Lung microvascular endothelial cell (primary cell): ENCODE measurements at places on chromosomes 7 and 10. TPM values are rescaled to one million over a fixed set of nuclear protein-coding genes. Genes with fewer than 3 reads are reported as not detected.

The GNAT3 gene
- not detected in 2 replicates for total RNA-seq

- no peak for DNase-seq
Measured at GRCh38 chr7:88111954-88112471, 107.8 kb downstream of the SRI start.

DNA sequence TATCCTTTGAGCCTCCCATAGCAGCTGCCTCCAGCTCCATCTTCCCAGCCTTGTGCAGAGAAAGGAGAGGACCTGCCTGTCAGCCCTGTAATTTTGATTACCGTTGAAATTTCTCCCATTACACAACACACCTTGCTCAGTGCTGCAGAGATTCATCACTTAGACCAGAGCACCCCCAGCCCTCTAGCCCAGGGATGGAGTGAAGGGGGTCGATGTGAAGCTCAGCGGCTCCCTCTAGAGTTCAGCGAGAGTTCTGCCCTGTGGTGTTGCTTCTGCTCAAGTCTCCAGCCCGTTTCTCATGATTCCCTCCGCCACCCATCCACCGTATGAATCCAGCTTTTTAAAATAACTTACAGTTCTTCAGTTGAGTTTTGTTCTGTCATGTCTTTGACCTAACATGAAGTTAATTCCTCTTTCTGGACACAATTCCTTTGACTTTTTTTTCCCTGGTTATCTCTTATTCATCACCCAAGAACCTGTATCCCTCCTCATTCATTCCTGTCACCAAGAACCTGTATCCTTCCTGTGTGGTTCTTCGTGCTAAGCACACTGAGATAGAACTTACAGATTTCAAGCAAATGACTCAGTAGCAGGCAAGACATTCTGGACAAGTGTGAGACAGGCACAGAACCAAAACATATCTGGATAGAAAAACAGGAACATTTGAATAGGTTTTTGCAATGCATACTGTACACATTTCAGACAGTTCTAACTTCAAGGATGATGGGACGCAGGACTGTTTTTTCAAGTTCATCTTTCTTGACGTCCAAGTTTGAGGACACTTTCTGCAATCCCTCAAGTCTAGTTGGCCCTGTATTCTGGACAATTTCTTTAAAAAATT lies 35.0 kb upstream of the ZNF32 start:
- DNase-seq, result peak; percentile 26

The LIPM gene
- total RNA-seq, result not detected in 2 replicates

DNA sequence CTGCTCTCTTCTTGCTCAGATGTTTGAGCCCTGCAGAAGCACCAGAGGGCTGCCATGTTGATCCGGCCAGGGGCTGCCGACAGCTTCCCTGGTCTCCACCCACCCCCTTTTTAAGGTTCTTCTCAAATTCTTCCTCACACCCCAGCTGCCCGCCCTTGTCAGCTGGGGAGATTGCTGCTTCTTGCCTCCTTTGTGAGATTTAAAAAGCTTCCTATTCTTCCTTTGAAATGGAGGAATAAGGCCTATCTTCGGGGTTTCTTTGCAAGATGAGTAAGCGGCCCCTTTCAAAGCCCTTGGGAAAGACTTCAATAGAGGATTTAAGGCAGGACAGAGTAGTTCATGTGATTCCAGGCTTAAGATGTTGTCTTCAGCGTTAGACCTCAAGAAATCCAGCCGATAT lies 211.9 kb upstream of the SHH start:
- no peak for DNase-seq

GRCh38 chr7:103989785-103990767 lies 618 bp upstream of the RELN start:
- peak; percentile 87 for DNase-seq

GRCh38 chr7:36006636-36007229 lies 146.3 kb upstream of the EEPD1 start:
- no peak for DNase-seq

The SEMA4G gene
- total RNA-seq, result 0.65 and 0.99 TPM in 2 replicates

The IFRD1 gene
- 18.7 and 38.9 TPM in 2 replicates for total RNA-seq

The C10orf53 gene
- total RNA-seq, result not detected in 2 replicates

The PITX3 gene
- not detected in 2 replicates for total RNA-seq

GRCh38 chr10:3773460-3774017 lies 11.5 kb downstream of the KLF6 start:
- peak; percentile 80 for DNase-seq

- DNase-seq, result no peak
Measured at GRCh38 chr7:3896169-3896765, 595.2 kb downstream of the SDK1 start.

- DNase-seq, result no peak
Measured at GRCh38 chr7:46054272-46054671, 133.2 kb upstream of the IGFBP3 start.

The PPP1R3C gene
- total RNA-seq, result 0.20 and 0.44 TPM in 2 replicates

The GSTO2 gene
- total RNA-seq, result 0.65 and 0.99 TPM in 2 replicates

DNA sequence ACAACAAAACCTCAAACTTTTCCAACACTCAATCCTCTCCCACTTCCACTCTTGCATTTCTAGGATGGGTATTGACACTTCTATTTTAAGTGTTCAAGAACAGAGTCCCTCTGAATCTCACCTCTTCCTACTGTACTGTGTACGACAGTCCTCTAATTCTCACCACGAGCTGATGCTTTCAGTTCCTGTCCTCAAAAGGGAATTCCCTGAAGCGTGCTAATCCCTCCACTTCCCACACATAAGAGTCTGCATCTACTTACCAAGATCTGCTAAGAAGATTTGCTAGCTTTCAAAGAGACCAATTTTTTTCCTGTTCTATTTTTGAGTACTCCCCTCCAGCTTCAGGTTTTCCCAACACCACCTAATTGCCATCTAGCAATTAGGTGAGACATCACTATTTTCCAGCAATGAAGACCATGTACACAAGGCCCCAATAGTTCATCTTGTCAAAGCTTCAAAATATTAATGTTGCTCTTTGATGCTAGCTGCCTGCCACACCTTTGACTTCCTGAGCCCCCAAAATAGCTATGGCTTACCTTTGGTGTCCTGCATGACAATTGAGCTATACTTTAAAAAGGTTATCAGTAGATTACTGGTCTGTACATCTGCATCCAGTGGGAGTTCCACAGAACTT lies 54.4 kb downstream of the ARMH3 start:
- no peak for DNase-seq

The MUC12 gene
- not detected in 2 replicates for total RNA-seq

DNA sequence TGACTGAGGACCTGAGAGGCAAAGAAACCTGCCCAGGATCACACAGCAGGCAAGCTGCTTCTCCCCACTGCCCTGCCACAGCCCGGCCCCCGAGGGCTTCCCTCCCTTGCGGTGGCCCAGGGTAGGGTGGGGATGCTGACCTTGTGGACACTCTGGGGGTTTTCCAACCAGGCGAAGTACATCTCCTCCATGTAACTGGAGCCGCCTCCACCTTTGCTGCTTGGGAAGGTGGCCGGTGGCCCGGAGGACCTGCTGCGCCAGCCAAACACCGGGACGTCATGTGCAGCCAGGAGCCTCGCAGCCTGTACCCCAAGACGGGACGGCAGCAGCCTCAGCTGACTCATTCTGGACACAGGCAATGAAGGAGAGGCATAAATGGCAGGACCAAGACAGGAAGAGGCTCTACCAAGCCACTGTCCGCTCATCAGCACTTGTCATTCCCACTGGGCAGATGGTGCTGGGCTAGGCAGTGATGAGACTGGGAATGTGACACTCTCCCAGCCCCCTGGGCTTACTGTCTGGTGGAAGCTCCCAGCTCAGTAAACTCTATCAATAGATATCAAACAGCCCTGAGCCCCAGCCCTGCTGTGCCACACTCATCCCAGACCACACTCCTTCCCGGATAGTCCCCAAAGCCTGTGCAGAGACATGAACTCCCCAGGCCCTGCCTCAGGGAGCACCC lies 3.7 kb downstream of the OGDHL start:
- no peak for DNase-seq

The EGR2 gene
- total RNA-seq, result under 0.01 and 0.20 TPM in 2 replicates

DNA sequence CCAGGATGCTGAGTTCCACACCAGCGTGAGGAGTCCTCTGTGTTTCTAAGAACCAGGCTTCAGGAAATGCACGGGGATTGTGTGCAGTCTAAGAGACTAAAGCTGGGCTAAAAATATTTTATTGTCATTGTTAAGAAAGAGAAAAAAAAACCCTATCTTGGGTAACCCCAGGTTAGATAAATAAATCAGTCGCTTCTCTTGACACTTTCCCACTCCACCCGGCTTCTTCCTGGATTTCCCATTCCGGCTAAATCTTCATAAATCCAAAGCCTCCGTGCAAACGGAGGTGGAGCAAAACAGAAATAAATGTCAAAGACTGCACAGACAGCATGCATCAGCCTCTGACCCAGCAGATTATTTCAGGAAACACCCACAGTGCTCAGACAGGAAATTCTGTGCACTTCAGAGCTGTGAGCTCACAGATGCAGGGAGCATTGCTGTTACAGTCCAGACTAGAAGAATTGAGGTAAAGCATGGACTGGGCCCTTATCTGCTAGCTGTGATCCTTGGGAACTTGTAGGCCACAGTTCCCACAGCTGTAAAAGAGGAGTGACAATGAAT lies 44.8 kb upstream of the GRID1 start:
- peak; percentile 83 for DNase-seq

DNA sequence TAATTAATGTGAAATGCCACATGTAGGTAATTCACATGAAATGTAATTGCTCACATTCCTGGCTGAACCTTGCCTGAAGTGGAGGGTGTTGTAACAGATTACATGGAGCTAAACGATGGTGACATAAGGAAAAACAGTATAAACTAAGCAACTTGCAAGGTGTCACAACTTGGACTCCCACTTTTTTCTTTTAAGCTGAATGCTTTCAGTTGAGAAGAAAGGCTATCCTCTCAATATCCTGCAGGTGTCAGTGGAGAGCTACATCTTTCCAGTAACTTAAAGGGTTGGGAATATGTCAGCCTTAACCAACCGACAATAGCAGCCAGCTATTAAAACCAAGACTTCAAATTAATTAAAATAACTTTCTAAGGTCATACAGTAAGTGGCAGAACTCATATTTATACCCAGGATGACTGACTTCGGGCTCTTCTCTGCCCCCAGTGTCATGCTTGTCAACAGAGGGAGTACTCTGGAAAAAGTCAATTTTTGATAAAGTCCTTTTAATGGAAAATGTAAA lies 33.7 kb downstream of the NRBF2 start:
- DNase-seq, result peak; percentile 89

GRCh38 chr7:155455132-155455693 lies 2.7 kb upstream of the EN2 start:
- no peak for DNase-seq

DNA sequence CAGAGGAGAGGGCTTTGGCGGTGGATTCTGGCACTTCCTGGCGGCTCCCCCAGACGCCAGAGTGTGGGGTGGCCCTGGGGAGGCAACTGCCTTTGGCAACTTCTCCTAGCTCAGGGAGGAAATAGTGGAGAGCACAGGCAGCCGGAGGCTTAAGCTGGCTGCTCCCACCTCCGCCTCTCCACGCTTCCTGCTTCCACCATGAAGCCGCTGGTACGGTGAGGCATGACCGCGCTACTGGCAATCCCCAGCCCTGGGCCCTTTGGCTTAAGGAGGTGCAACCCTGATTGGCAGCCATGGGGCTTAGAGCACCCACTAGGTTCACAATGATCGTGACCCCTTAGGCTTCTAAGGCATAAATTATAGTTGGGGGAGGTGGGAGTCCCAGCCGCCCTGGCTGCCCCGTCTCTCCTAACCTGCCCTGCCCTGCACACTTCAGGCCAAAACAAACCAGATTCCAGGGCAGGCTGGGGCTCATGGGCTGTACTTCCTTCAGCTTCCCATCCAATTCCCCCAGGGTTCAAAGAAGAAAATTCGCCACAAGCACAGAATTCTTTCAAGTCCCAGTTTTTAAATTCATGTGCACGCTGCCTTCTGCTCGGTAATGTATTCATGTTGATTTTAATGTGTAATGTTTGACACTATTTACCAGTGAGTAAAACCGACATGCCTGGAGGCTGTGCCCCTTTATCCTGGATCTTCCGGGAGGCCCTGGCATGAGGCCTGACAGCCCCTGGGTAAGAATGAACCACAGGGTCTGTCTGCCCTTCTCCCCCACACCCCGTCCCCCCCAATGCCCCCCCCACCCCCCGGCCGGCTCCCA lies 90.7 kb upstream of the LRRC4 start:
- peak; percentile 37 for DNase-seq

DNA sequence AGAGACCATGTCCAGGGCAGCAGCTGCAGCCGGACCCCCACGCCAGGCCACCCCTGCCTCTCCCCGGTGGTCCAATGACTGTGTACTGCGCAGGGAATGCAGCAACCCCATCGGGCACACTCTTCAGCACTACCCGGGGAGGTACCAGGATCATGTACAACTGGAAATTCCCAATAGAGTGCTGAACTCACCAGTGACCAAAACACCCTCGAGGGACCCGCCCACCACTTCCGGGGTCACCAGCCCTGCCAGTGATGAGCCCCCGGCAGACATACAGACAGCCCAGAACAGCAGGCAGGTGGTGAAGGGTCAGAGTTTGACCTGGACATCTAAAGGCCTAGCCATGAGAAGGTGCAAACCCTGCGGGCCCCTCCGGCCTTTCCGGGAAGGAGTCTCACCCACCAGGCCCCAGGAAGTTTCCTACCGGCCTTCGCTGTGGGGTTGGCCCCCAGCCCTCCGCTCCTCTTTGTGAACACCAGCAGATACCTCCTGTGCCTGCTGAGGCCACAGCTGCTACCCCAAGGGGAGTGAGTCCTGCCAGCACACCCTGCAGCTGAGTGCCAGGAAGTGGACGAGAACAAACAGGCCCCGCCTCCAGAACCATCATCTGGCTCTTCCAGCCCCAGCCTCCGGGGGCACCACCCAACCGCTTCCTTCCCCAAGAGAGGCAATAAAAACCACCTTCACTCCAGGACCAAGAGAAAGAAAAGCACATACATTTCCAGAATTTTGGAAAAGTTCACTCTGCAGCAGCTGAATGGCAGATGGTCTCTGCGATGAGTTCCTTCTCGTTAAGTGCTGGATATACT lies 5.0 kb upstream of the ANKRD61 start:
- peak; percentile 65 for DNase-seq

DNA sequence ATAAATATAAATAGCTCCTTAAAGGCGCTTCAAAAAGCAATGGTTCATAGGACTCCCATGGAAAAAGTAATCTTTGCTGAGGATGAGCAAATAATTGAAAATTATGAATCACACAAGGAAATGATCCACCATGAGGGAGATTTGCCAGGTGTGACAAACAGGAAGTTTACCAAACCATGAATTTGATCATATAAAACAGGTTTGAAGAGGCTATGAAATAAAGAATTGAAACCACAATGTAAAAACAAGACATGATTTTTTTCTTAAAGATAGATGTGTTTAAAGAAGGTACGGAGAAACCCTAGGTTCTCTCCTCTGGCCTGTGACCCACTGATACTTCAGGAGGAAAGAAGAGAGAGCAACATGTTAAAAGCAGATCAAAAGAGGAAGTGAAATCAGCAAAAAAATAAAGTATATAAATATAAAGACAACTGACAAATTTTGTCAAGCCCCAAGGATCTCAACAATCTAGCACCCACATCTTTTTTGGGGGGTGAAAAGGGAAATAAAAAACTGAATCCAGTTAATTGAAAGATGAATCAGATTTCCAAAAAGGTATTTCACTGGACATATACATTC lies 111.3 kb upstream of the ASAH2 start:
- DNase-seq, result peak; percentile 29

- DNase-seq, result no peak
Measured at GRCh38 chr10:133117688-133118071, 30.0 kb downstream of the ADGRA1 start.
